ENCODE measurements at places on chromosomes 1 and 21.
A peak's percentile ranks its signal among the peaks of the same experiment; 100 is the strongest.

DNA sequence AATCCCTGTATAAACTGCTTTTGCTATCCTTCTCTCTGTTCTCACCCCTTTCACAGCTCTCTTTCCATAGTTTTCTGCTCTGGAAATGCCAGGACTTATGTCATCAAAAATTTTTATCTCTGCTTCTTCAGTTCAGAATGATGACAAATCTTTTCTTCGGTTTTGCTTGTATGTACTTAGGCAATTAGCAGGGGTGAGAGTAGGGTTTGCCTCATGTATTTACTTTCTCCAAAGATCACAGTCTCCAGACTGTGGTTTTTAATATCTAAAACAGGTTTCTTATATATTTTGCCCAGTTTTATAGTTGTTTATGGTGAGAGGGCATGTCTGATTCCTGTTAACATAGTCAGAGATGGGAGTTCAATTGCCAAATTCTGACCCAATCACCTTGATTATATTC lies 235.4 kb upstream of the LYPLAL1 start:
- ATAC-seq: no peak

DNA sequence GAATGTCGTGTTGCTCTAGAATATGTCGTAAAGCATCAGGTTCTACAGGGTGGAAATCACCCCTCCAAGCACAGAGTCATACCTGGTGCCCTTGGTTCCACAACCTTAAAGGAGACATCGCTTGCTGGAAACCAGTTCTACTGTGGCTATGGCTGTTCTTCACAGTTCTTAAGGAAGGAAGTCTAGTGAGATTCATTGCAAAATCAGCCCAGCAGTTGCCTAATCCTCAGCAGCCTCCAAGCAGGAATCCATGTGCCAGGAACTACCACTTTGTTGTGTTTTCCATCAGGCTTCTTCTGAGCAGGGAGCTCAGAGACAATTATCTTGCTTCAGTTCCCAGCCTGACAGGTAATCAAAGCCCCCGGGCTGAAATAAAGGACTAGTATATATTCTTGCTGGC lies 45.0 kb upstream of the SLC35F3 start:
- no peak for ATAC-seq

DNA sequence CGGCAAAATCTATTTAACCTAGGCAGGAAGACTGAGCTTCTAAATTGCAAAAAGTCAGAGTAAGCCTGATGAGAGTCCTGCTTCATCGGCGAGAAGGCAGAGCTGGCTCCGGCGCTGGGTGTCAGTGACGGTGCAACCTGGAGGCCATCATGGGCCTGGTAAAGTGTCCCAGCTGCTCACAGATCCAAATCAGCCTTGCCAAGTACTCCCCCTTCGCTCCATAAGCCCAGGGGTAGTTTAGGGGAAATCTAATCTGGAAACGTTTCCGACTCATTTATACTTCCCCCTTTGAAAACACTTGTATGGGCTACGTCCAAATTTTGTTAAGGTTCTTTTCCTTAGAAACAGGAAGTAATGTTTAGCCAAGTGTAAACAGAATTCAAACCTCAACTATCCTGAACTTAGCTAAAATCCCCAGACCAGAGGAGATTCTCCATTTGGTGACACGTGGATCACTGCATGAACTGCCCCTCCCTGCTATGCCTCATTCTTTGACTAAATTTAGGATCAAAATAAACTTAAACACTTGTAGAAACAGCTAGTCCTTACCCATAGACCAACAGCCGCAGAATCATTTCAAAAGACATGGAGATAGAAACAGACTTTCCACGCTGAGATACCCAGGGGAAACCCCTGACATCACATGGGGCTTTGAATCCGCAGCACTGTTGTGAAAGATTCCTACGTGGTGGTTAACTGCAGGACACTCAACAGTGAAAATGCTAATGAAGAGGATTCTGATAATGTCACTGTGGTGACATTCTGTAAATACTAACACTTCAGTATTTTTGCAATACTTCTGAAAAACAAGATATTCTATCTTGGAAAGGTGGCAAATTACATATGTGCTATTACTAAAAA lies 172.7 kb downstream of the TGFBR3 start:
- peak; percentile 91 for ATAC-seq

- no peak for ATAC-seq
Measured at GRCh38 chr1:162329826-162330225, 46.8 kb downstream of the SPATA46 start.

DNA sequence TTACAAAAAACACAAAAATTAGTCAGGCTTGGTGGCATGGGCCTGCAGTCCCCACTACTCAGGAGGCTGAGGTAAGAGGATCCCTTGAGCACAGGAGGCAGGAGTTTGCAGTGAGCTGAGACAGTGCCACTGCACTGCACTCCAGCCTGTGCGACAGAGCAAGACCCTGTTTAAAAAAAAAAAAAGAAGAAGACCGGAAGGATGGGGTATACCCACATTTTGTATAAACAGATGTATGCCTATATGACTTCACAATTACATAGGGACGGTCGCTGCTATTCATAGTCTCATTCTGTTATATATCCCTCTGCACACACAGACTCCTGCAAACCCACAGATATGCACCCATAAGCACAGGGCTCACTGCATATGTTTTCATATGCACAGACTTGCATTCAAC lies 12.7 kb downstream of the LCK start:
- ATAC-seq: peak; percentile 51

DNA sequence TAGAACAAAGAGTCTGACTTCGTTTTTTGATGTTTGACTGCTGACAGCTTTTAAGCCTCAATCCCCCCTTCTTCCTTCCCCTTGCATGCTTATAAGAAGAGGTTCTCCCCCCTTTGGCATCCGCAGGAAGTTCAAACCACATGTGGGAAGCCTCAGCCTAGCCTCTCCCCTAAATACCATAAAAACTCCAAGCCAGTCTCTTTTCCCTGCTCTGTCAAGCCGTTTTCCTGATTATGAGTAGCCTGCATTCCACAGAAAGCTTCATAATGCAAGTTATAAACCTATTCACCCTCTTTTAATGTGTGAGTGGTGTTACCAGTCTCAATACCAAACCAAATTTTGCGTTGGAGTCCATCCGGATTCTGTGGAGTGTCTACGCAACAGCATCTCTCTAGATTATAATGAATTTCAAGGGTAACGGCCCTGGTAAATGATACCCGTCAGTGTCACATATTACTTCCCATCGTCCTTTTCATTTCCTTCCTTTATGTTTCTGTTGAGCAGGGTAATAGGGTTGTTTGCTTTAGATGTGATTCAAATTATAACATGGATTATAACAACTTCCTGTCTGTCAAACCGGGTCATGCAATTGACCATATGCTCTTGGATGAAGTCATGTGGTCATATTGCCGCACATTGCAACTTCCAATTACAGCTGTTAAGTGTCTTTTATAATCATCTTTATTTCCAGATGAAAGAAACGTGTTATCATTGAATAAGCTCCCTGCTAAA lies 717.5 kb downstream of the RWDD3 start:
- no peak for ATAC-seq

DNA sequence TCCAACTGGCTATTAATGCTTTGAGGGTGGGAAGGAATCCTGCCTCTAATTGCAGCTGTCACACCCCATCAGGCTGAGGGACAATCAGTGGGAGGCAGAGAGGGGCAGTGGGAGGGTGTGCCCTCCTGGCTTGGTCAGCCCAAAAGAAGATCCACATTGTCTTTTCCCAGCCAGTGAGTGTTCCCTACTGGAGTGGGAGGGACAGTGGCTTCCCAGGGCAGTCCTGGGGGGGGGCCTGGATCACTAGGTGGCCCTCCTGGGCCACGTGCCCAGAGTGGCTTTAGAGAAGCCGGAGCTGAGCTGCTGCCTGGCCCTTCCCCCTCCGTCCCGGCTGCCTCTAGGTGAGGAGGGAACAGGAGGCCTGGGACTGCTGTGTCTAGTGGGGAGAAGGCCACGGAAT lies 14.0 kb downstream of the INKA2 start:
- ATAC-seq: no peak

- ATAC-seq: no peak
Measured at GRCh38 chr1:18464665-18465050, 16.1 kb upstream of the KLHDC7A start.

GRCh38 chr1:217244971-217245370 lies 385.9 kb downstream of the GPATCH2 start:
- no peak for ATAC-seq

GRCh38 chr21:27126140-27126539 lies 159.3 kb upstream of the ADAMTS5 start:
- no peak for ATAC-seq

DNA sequence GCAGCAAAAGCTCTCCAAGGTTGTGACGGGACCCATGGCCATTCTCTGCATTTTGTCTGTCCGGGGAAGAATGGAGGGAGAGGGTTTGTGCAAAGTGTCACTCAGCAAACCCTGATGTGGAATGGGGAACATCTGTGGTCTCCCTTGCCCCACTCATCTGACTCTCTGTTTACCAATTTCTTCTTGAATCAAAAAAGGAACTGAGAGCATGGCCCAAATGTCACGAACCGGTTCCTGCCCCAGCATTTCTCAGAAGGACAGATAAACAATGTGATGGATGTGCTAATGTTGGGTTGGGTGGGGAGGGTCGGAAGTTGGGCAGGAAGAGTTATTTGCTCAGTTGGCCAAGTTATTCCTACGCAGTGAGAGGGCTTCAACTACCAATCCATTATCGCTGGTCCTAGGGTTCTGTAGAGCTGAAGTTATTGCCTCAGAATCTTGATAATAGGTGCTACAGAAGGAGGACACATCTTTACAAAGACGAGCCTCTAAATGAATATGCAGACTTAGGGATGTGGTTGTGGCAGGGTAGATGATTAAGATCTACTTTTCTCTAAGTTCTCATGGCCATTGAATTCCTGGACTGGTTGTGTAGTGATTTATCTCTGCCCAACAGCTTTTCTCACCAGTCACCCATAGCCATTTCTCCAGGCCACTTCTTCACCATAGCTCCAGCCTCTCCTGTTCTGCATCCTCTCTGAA lies 9.6 kb upstream of the DUSP12 start:
- no peak for ATAC-seq

GRCh38 chr1:72635719-72636118 lies 353.4 kb upstream of the NEGR1 start:
- no peak for ATAC-seq

- no peak for ATAC-seq
Measured at GRCh38 chr1:184569106-184569505, 182.3 kb downstream of the C1orf21 start.

- no peak for ATAC-seq
Measured at GRCh38 chr21:33659568-33659949, 17.3 kb downstream of the ITSN1 start.

DNA sequence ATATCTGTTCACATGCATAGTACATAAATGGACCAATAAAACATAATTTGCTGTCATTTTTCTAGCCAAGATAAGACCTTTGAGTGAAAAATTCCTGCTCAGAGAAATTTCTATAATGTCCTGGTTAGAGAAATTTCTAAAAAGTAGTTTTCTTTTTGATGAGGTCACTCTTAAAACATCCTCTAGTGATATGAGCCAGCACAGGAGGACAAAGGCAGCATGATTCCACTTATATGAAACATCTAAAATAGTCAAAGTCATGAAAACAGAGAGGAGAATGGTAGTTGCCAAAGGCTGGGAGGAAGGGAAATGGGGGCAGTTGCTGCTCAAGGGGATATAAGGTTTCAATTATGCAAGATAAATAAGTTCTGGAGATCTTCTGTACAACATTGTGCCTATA lies 239.4 kb downstream of the BACH1 start:
- ATAC-seq: no peak

- peak; percentile 68 for ATAC-seq
Measured at GRCh38 chr1:28232558-28233263, at the start of gene DNAJC8. Gene DNAJC8 (minus strand): TSS chr1:28233029. CDS start chr1:28232998, 31 bp downstream.

GRCh38 chr1:221712776-221713431 lies 29.0 kb downstream of the DUSP10 start:
- ATAC-seq: peak; percentile 62

- peak; percentile 70 for ATAC-seq
Measured at GRCh38 chr21:29245104-29245643, 53.5 kb upstream of the BACH1 start.

DNA sequence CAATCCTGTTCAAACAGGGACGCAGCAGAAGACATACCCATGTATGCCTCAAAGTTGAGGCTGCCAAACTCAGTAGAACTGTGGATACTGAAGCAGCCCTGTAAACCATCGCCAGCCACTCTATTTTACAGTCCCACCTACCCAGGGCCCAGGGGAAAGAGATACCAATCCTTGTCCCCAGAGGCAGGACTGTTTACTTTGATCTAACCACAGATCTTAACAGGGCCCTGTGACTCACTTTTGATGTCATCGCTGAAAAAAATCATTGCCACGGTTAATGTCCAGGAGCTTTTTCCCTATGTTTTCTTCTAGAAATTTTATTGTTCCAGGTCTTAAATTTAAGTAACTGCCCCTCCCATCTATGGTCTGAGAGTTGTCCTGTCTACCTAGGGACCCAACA lies 538.4 kb upstream of the NCAM2 start:
- ATAC-seq: no peak

DNA sequence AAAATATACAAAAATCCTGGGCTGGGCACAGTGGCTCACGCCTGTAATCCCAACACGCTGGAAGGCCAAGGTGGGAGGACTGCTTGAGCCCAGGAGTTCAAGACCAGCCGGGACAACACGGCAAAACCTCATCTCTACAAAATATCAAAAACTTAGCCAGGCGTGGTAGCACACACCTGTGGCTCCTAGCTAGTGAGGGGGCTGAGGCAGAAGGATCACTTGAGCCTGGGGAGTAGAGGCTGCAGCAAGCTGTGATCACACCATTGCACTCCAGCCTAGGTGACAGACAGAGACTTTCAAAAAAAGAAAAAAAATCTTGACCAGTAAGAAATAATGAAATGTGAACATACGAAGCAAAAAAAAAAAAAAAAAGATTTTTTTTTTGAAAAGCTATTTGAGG lies 52.1 kb downstream of the ARID4B start:
- ATAC-seq: no peak

- ATAC-seq: no peak
Measured at GRCh38 chr1:181812208-181812607, 249.3 kb downstream of the ZNF648 start.

DNA sequence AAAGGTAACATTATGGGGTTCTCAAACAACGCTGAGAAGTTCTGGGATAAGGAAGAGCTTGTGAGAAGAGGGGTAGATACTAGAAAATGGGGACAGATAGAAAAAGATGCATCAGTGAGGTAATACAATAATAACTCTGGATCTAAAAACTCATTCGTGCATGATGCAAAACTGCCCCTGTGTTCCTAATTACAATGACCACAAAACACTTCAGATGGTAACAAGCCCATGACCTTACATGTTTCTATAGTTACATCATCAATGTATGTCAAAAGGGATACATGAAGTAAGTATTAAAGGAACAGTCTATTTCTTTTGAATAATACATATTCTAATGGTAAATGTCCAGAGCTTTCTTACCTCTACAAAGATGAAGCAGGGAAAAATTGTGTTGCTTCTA lies 110.6 kb upstream of the PLPPR5 start:
- ATAC-seq: no peak
